Stimulated activated CD8-positive, alpha-beta memory T cell treated with anti-CD3 and anti-CD28 coated beads, Interleukin-2, amount 100 ng/mL, for 1 hour (primary cell): ENCODE measurements at places on chromosomes 5 and 9.

- no peak for DNase-seq
Observed at GRCh38 chr5:10935536-10935935, 174.5 kb upstream of the DAP start.

- no peak for DNase-seq
Observed at GRCh38 chr9:134059661-134060395, 8.0 kb downstream of the BRD3 start.

DNA sequence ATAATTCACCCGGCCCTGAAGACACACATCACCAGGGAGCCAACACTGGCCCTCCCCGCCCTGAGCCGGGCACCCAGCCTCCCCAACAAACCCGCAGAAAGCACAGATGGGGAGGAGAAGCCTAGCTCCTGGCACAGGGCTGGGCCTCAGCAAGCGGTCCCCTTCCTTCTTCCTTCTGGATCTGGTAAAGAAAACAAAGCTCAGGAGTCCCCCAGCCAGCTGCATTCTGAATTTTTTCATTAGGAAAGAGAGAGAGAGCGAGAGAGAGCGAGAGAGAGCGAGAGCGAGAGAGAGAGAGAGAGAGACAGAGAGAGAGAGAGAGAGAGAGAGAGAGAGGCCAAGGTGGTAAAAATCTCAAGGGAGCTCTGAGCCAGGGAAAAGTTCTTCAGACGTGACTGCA lies 195.7 kb downstream of the CRB2 start:
- no peak for DNase-seq

- DNase-seq, result no peak
Observed at GRCh38 chr5:118233606-118234005, 754.7 kb downstream of the DTWD2 start.

GRCh38 chr9:2354216-2354615 lies 267.4 kb upstream of the VLDLR start:
- DNase-seq, result no peak

GRCh38 chr5:35838370-35839042 lies 18.2 kb upstream of the IL7R start:
- no peak for DNase-seq

GRCh38 chr9:109309282-109309681 lies 11.6 kb downstream of the EPB41L4B start:
- no peak for DNase-seq
